Thoracic aorta endothelial cell (primary cell): ENCODE measurements at places on chromosomes 12 and 14. TPM values are rescaled to one million over a fixed set of nuclear protein-coding genes. Genes with fewer than 3 reads are reported as not detected.

The CYP27B1 gene
- 0.80 and 1.5 TPM in 2 replicates for total RNA-seq

The CTSG gene
- not detected in 2 replicates for total RNA-seq

The FOXA1 gene
- total RNA-seq: 0.13 and 0.93 TPM in 2 replicates

The TTLL5 gene
- 77.5 and 81.5 TPM in 2 replicates for total RNA-seq

The HOXC10 gene
- not detected in 2 replicates for total RNA-seq

The DUSP6 gene
- 238 and 360 TPM in 2 replicates for total RNA-seq

The CCNK gene
- total RNA-seq: 43.5 and 44.8 TPM in 2 replicates

The ATP23 gene
- total RNA-seq: 8.2 and 8.5 TPM in 2 replicates

The COCH gene
- total RNA-seq: 0.57 and 1.3 TPM in 2 replicates

The TCP11L2 gene
- total RNA-seq: 27.2 and 27.3 TPM in 2 replicates

The WNK1 gene
- 89.6 and 116 TPM in 2 replicates for total RNA-seq

The PLEKHD1 gene
- total RNA-seq: under 0.01 and 0.07 TPM in 2 replicates

The BCAT1 gene
- 234 and 314 TPM in 2 replicates for total RNA-seq

The HRK gene
- not detected in 2 replicates for total RNA-seq

The RAD51AP1 gene
- 44.9 and 58.7 TPM in 2 replicates for total RNA-seq

The NPFF gene
- not detected in 2 replicates for total RNA-seq

The OR6C2 gene
- not detected in 2 replicates for total RNA-seq

The CLEC9A gene
- total RNA-seq: not detected in 2 replicates

The MGST1 gene
- 41.6 and 137 TPM in 2 replicates for total RNA-seq

The PDE3A gene
- 64.2 and 106 TPM in 2 replicates for total RNA-seq

The RNASE1 gene
- 38.3 and 105 TPM in 2 replicates for total RNA-seq

The CIT gene
- 30.6 and 56.0 TPM in 2 replicates for total RNA-seq

The ATP6V1D gene
- total RNA-seq: 95.1 and 127 TPM in 2 replicates

The KRT79 gene
- not detected in 2 replicates for total RNA-seq

The NOXRED1 gene
- under 0.01 and 0.29 TPM in 2 replicates for total RNA-seq

The DPPA3 gene
- total RNA-seq: not detected in 2 replicates

The LTB4R2 gene
- 10.6 and 10.8 TPM in 2 replicates for total RNA-seq

The LALBA gene
- total RNA-seq: not detected in 2 replicates

The SPTB gene
- total RNA-seq: under 0.01 and 0.13 TPM in 2 replicates

The FOXM1 gene
- total RNA-seq: 29.7 and 54.6 TPM in 2 replicates

The KCNC2 gene
- total RNA-seq: not detected in 2 replicates

The CD4 gene
- not detected in 2 replicates for total RNA-seq

The SYNE3 gene
- total RNA-seq: 14.8 and 19.8 TPM in 2 replicates
